ENCODE measurements at places on chromosomes 2 and 18. TPM values are rescaled to one million over a fixed set of nuclear protein-coding genes. Genes with fewer than 3 reads are reported as not detected.

DNA sequence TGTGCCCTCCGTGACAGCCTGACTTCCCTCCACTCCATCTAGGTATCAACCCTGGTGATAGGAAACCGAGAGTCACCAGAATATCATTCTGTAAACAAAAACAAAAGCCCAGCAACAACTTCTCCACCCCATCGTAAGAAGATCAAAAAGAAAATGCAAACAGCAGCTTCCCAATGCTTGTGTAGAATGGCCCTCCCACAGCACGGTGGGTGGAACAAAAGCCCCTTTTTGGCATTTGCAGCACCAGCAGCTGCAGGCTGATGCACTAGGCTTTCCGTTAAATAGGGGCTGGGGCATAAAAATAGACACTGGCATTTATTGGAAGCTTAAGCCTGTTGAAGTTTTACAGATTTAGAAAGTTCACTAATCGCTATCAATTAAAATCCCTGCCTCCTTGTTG is 513.0 kb downstream of the GALR1 start:
- no peak overlapping the region for H3K27ac ChIP-seq
- H3K36me3 ChIP-seq = no peaks in the 10 kb centered on the region
- DNase-seq = no peak
- H3K4me3 ChIP-seq = no peak overlapping the region

GRCh38 chr2:171320731-171321130 is 113.1 kb downstream of the METTL8 start:
- DNase-seq = no peak
- H3K4me1 ChIP-seq = peaks cover 7% of the 10 kb centered on the region
- peaks cover 16% of the 10 kb centered on the region for H3K27me3 ChIP-seq
- no peak overlapping the region for H3K27ac ChIP-seq

DNA sequence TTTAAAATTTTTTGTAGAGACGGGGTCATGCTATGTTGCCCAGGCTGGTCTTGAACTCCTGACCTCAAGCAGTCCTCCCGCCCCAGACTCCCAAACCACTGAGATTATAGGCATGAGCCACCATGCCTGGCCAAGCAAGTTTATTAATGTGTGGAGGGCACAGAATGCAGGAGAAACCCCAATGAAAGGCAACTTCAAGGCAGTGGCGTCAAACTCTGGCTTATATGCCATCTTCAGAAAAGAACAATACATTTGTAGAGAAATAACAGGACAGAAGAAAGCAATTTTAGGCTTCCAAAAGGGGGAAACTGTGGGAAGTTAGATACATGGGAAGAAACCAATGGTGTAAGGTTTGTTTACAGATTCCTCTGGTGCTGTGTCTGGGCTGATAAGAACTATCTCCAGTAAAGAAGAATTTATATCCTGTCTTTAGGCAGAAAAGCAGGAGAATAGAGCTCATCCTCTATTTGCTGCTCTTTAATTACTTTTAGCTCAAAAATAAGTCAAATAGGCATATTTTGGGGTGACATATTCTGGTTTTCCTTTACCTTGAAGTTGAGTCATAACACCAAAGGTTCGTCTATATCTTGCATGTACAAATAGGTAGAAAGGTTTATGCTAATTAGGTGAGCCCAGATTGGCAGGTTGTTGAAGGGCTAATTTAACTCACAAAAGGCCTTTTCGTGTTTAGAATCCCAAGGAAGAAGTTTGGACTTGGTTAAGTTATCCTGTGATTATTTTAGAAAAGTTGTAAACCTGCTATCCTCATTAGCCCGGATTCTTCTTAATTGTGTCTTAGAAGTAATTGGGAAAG is 26.0 kb upstream of the TMEM214 start:
- DNase-seq = no peak
- H3K36me3 ChIP-seq = no peaks in the 10 kb centered on the region
- H3K27ac ChIP-seq = no peak overlapping the region
- H3K4me1 ChIP-seq = peaks cover 2% of the 10 kb centered on the region

- no peaks in the 10 kb centered on the region for H3K4me1 ChIP-seq
- no peak for DNase-seq
- H3K27ac ChIP-seq = no peak overlapping the region
- H3K36me3 ChIP-seq = peaks cover 24% of the 10 kb centered on the region
- no peak overlapping the region for H3K4me3 ChIP-seq
- no peaks in the 10 kb centered on the region for H3K27me3 ChIP-seq
These were observed 12.9 kb downstream of the HTR2B start for GRCh38 chr2:231111987-231112386.

DNA sequence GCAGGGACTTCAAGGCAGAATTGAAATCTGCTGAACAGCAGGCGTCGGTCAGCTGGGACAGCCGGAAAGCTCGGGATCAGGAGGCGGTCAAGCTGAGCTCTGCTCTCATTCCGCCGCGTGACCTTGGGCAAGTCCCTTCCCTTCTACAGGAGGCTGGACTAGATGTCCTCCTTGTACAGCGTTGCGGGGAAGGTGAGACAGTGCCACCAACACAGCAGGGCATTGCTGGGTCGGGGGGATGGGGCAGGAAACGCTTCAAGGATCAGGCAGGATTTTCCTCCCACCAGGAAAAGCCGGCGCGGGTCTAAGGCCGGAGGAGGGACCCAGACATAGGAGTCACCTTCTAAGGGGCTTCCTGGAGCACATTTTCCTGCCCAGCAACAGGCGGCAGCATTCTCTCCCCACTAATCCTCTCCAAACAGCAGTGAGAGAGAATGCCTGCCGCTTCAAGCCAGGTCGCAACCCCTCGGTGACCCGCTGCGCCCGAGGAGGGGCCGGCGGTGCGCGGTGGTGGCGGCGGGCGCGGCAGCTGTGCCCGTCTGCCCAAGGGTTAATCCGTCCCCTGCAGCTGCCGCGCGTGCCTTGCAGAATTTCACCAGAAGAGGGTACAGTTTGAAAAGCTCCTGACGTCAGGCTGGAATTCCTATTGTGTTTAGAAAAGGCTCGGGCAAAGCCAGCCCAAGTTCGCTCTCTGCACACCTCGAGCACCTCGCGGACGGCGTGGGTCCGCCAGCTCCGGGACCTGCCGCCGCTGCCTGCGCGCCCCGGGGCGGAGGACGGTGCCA is at the start of gene KCNF1:
TSS of gene KCNF1 (plus strand) at position 644 of the 785 bp plus-strand sequence. CDS start 493 bp downstream, outside the sequence.
- peak within 1 kb of the TSS; percentile 9 for H3K27ac ChIP-seq
- DNase-seq = peak; percentile 52
- peaks cover 5% of the 10 kb centered on the region for H3K4me1 ChIP-seq
- H3K36me3 ChIP-seq = no peaks in the 10 kb centered on the region

DNA sequence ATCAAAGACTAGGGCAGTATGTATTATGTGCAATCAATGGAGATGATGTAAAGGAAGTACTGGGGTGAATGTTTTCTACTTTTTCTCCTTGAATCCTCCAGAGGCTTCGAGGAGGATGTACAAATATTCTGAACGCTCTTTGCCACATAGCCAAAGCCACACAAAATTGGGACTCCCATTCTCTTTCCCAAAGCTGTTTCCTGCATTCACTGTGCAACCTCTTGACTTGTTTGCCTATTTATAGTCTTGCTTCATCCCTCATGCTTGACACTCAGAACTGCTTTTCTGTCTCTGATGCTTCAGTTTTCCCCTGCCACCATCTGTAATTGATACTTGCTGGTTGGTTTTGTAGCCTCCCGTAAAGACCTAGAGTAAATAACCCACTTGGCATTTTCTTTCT is 208.2 kb upstream of the RBMS1 start:
- H3K4me1 ChIP-seq = no peaks in the 10 kb centered on the region
- H3K4me3 ChIP-seq = no peak overlapping the region
- H3K36me3 ChIP-seq = no peaks in the 10 kb centered on the region

GRCh38 chr2:67032076-67032475 is 365.1 kb upstream of the ETAA1 start:
- H3K36me3 ChIP-seq = peaks cover 12% of the 10 kb centered on the region
- no peak for DNase-seq
- H3K27me3 ChIP-seq = no peaks in the 10 kb centered on the region
- no peak overlapping the region for H3K4me3 ChIP-seq

GRCh38 chr2:236863729-236864126 is 222.0 kb upstream of the COPS8 start:
- H3K4me1 ChIP-seq = peaks cover 1% of the 10 kb centered on the region
- no peak overlapping the region for H3K27ac ChIP-seq
- no peak for DNase-seq
- no peak overlapping the region for H3K4me3 ChIP-seq
- H3K27me3 ChIP-seq = peaks cover 46% of the 10 kb centered on the region

DNA sequence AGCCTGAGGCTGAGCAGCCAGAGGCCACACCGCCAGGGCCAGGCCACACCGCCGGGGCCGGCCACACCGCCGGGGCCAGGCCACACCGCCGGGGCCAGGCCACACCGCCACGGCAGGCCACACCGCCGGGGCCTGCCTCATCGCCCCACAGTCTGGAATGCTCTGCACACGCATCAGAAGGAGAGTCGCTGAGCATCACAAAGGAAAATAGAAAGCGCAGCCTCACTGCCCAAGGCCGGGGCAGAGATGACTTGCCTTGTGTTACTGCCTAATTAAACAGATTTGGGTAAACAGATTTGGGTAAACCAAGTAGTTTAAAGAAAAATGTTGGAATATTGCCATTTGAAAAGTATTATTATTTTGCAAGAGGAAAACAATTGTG is 10.4 kb upstream of the NFATC1 start:
- no peak overlapping the region for H3K27ac ChIP-seq
- peaks cover 8% of the 10 kb centered on the region for H3K4me1 ChIP-seq
- peaks cover 32% of the 10 kb centered on the region for H3K27me3 ChIP-seq
- DNase-seq = no peak
- H3K36me3 ChIP-seq = peaks cover 1% of the 10 kb centered on the region

GRCh38 chr2:173232956-173233744 is 121.5 kb upstream of the CDCA7 start:
- peaks cover 15% of the 10 kb centered on the region for H3K36me3 ChIP-seq
- H3K4me1 ChIP-seq = peaks cover 11% of the 10 kb centered on the region
- no peak for DNase-seq
- H3K4me3 ChIP-seq = no peak overlapping the region
- H3K27me3 ChIP-seq = no peaks in the 10 kb centered on the region

GRCh38 chr2:196551014-196551413 is 88.5 kb upstream of the CCDC150 start:
- H3K27ac ChIP-seq = no peak overlapping the region
- peaks cover 1% of the 10 kb centered on the region for H3K36me3 ChIP-seq
- no peak overlapping the region for H3K4me3 ChIP-seq
- H3K4me1 ChIP-seq = peaks cover 8% of the 10 kb centered on the region
- DNase-seq = no peak

GRCh38 chr2:50773211-50773932 is 258.6 kb downstream of the NRXN1 start:
- H3K27me3 ChIP-seq = no peaks in the 10 kb centered on the region
- H3K36me3 ChIP-seq = no peaks in the 10 kb centered on the region
- H3K4me1 ChIP-seq = peaks cover 24% of the 10 kb centered on the region
- no peak for DNase-seq

- no peaks in the 10 kb centered on the region for H3K27me3 ChIP-seq
- peaks cover 16% of the 10 kb centered on the region for H3K4me1 ChIP-seq
- H3K27ac ChIP-seq = peak overlapping the region; percentile 17
- peaks cover 38% of the 10 kb centered on the region for H3K36me3 ChIP-seq
These were observed 4.4 kb downstream of the LPIN2 start for GRCh38 chr18:3008541-3008940.

- H3K27me3 ChIP-seq = no peaks in the 10 kb centered on the region
- H3K27ac ChIP-seq = no peak overlapping the region
- no peak overlapping the region for H3K4me3 ChIP-seq
- H3K36me3 ChIP-seq = peaks cover 4% of the 10 kb centered on the region
- H3K4me1 ChIP-seq = peaks cover 3% of the 10 kb centered on the region
These were observed 149.7 kb downstream of the HNMT start for GRCh38 chr2:138113871-138114525.

- DNase-seq = no peak
- no peaks in the 10 kb centered on the region for H3K27me3 ChIP-seq
- no peaks in the 10 kb centered on the region for H3K36me3 ChIP-seq
- H3K4me3 ChIP-seq = no peak overlapping the region
- H3K27ac ChIP-seq = no peak overlapping the region
These were observed 1121.5 kb upstream of the DDX18 start for GRCh38 chr2:116692988-116693387.

GRCh38 chr2:38765551-38765950 is 12.5 kb upstream of the GEMIN6 start:
- H3K36me3 ChIP-seq = no peaks in the 10 kb centered on the region
- H3K4me1 ChIP-seq = no peaks in the 10 kb centered on the region
- no peak for DNase-seq

- H3K27ac ChIP-seq = no peak overlapping the region
- no peaks in the 10 kb centered on the region for H3K4me1 ChIP-seq
- no peak for DNase-seq
- H3K36me3 ChIP-seq = no peaks in the 10 kb centered on the region
These were observed 152.3 kb downstream of the DIS3L2 start for GRCh38 chr2:232113821-232114220.

DNA sequence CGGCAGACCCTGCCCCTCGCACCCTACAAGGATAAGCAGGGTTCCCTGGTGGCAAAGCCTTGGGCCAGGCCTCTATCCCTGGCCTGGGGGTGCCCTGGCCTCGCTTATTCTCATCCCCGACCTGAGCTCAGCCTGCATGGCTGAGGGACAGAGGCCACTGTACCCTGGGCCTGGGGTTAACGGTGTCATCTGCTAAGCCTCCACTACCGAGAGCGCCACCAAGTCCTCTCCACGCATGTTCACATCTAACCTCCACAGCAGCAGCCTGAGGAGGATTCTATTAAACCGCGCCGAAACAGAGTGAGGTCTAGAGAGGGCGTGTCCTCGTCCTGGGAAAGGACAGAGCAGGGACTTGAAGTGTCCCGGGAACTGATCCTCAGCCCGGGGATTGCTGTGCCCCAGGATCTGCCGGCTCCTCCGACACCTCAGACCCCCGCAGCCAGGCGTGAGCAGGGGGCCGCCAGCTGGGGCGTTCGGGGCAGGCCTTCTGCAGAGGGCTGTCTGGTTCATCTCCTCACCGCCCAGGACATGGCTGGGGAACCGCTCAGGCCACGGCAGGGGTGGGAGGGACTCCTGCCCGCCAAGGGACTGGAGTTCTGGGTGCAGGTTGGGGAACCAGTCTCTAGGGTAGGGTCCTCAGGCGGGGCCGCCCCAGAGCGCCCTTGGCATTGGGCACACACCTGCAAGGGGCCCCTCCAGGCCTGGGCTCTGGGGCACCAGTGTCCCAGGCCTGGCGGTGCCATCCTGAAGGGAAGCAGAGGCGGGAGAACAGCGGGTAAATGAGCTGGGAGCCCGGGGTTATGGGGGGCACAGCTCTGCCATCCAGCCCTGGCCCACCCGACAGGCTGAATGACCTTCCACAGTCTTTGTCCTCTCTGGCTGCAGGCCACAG is 68.0 kb upstream of the SMAD7 start:
- no peaks in the 10 kb centered on the region for H3K27me3 ChIP-seq
- H3K27ac ChIP-seq = peak overlapping the region; percentile 81
- no peak for DNase-seq
- H3K36me3 ChIP-seq = no peaks in the 10 kb centered on the region

- H3K36me3 ChIP-seq = peaks cover 8% of the 10 kb centered on the region
- DNase-seq = no peak
- no peak overlapping the region for H3K27ac ChIP-seq
- no peaks in the 10 kb centered on the region for H3K27me3 ChIP-seq
- no peaks in the 10 kb centered on the region for H3K4me1 ChIP-seq
- H3K4me3 ChIP-seq = no peak overlapping the region
These were observed 157.6 kb downstream of the LRATD1 start for GRCh38 chr2:14790041-14790640.

Gene ASIC4
- total RNA-seq = 3.4 TPM

Gene NYAP2
- total RNA-seq = not detected

Gene CCDC142
- 42.0 TPM for total RNA-seq

Gene KCNJ13
- total RNA-seq = 0.89 TPM

Gene TEX261
- 35.4 TPM for total RNA-seq

Gene IL18R1
- total RNA-seq = 0.13 TPM

Gene NCKAP5
- 1.7 TPM for total RNA-seq

Gene DNAJC5G
- total RNA-seq = not detected

All from progenitor cell of endocrine pancreas (in vitro differentiated cells).